ENCODE measurements at places on chromosomes 12 and 14.

GRCh38 chr14:102162487-102162886, 22.8 kb downstream of the WDR20 start:
- DNase-seq: no peak

- no peak for DNase-seq
Observed at GRCh38 chr12:106493531-106493930, 89.3 kb upstream of the RFX4 start.

- no peak for DNase-seq
Observed at GRCh38 chr14:95722525-95723190, 8.7 kb upstream of the TCL1A start.

DNA sequence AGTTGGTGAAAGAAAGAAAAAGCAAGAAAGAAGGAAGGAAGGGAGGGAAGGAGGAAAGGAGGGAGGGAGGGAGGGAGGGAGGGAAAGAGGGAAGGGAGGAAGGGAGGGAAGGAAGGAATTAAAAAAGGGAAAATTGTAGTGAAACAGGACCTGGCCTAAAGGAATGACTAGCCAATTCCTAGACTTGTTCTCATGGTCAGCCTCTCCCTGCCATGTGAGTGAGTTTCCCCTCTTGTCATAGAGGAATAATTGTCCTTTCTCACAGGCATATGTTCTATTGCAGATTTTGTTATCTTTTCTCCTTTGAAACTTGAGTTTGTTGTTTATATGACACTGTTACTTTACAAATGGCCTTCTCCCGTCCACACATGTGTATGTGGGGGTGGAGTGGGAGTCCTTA, 81.9 kb downstream of the TMEM260 start:
- no peak for DNase-seq

DNA sequence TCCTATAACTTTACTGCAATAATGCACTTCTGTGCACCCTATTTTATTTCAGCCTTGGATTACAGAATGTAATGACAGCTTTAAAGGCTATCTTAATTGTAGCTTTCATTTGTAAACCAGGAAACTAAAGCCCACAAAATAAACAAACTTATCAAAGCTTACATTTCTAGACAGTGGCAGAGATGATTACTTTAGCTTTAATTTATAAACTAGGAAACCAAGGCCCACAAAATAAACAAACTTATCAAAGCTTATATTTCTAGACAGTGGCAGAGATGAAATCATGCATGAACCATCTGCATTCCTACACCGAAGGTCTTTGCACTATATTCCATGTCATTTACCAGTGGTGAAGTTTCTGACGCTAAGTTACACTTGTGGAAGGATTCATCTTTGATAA, 74.4 kb downstream of the PRKD1 start:
- no peak for DNase-seq
